Naive thymus-derived CD4-positive, alpha-beta T cell (primary cell): ENCODE measurements at places on chromosomes 12 and 14.
A peak's percentile ranks its signal among the peaks of the same experiment; 100 is the strongest.

GRCh38 chr14:102501751-102502315 lies 7.7 kb downstream of the ANKRD9 start:
- H3K27ac ChIP-seq, result no peak overlapping the region
- no peak overlapping the region for H3K4me3 ChIP-seq
- DNase-seq, result no peak
- H3K27me3 ChIP-seq, result no peaks in the 10 kb centered on the region
- no peaks in the 10 kb centered on the region for H3K4me1 ChIP-seq

DNA sequence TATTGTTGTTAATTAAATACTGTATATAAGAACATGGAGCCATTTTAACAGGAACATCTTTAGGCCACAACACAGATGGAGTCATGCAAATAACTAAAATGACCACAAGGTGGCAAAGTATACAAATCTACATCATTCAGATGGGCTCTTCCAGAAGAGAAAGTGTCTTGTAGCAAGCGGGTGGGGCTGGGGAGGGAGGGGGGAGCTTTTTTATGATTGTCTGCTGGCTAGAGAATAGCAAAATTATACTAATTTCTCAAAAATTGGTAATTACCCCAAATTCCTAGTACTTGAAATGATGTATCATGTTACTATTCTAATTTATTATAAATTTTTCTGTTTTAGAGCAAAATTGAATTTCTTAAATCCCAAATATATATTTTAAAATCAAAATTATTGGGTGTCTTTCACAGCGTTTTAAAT lies 378.7 kb downstream of the PRKD1 start:
- H3K27ac ChIP-seq, result no peak overlapping the region
- H3K4me1 ChIP-seq, result no peaks in the 10 kb centered on the region
- no peaks in the 10 kb centered on the region for H3K27me3 ChIP-seq
- H3K4me3 ChIP-seq, result no peak overlapping the region
- no peaks in the 10 kb centered on the region for H3K36me3 ChIP-seq

DNA sequence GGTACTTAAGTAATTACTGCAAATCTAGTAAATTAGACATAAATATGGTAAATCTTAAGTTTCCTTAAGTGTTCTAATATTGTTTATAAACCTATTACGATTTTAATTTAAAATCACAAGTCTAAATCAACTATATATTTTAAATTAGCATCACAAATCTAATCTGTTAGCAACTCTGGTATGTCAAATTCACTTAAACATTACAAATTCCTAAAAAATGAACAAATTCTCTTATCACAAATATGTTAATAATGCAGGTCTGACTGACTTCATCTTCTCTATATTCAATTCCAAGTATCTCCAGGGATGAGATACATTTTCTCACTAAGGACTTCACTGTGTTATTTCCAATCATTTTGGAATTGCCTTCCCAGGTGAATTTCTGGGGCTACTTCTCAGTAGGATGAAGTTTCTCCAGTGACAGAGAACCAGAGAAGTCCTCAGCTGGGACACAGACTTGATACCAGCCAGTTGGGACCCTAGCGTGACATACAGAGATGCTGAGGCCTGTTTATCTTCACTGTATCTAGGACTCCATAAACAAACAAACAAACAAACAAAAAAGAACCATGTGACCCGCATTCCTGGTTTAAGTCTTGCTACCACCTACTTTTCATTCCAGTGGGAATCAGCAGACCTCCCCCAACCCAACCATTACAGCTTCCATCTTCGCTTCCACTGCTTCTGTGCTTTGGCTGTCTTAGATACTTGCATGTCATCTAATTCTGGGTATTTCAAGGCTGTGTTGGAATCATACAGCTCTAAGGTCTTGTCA lies 21.8 kb downstream of the CFAP251 start:
- no peak overlapping the region for H3K4me3 ChIP-seq
- no peak overlapping the region for H3K27ac ChIP-seq
- no peaks in the 10 kb centered on the region for H3K27me3 ChIP-seq
- DNase-seq, result no peak

- H3K27me3 ChIP-seq, result no peaks in the 10 kb centered on the region
- DNase-seq, result no peak
- no peaks in the 10 kb centered on the region for H3K36me3 ChIP-seq
- no peak overlapping the region for H3K4me3 ChIP-seq
These were observed 1472.5 kb upstream of the SEL1L start for GRCh38 chr14:83006121-83006670.

GRCh38 chr14:54114941-54115340 lies 158.3 kb upstream of the BMP4 start:
- H3K27ac ChIP-seq, result no peak overlapping the region
- H3K4me1 ChIP-seq, result no peaks in the 10 kb centered on the region
- H3K4me3 ChIP-seq, result no peak overlapping the region
- no peaks in the 10 kb centered on the region for H3K36me3 ChIP-seq
- DNase-seq, result no peak

DNA sequence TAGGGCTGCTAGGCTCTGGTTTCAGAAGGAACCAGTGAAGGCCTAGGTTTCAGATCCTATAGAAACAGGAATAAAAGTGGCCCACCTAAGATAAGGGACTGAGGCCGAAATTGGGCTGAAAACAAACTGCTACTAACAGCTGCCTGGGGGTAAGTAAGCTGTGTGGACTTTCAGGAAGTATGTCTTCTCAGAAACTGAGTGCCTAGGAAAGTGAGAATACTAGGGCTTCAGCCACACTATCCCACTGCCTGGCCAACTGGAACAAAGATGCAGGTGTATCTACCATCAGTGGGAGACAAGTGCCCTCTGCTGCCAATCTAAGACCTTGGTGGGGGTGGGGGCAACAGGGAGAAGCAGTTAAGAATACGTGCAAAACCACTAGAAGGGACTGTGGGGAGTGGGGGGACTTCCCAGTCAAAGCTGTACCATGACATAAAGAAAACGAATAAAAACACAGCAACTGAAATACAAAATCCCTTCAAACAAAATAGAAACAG lies 82.5 kb downstream of the MED13L start:
- H3K4me3 ChIP-seq, result no peak overlapping the region
- no peaks in the 10 kb centered on the region for H3K36me3 ChIP-seq
- H3K4me1 ChIP-seq, result peaks cover 25% of the 10 kb centered on the region
- peak; percentile 56 for DNase-seq
- H3K27me3 ChIP-seq, result no peaks in the 10 kb centered on the region
- no peak overlapping the region for H3K27ac ChIP-seq
